ENCODE measurements at places on chromosomes 6 and 20. TPM values are rescaled to one million over a fixed set of nuclear protein-coding genes. Genes with fewer than 3 reads are reported as not detected.
A peak's percentile ranks its signal among the peaks of the same experiment; 100 is the strongest.

- DNase-seq = no peak
Measured at GRCh38 chr6:169406804-169407203, 153.2 kb upstream of the THBS2 start.

DNA sequence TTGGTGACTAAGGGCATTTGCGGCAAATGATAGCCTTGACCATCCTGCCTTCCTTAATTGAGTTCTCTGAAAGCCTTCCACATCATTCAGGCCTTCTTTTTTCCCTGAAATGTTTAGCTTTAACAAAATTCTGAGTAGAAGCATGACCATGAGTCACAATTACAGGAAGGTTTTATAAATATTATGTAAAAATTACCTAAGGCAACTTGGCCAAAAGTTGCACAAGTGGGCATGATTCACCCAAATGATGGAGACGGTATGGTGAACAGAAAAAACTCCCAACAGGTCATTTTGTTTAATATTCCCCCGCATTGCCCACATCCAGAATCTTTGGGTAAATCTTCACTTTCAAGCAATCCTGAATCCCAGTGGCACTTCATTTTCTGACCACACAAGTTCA lies 37.0 kb downstream of the MC3R start:
- DNase-seq = no peak

GRCh38 chr20:11080010-11080409 lies 406.2 kb upstream of the JAG1 start:
- DNase-seq = no peak

The BPIFB4 gene
- not detected for total RNA-seq

DNA sequence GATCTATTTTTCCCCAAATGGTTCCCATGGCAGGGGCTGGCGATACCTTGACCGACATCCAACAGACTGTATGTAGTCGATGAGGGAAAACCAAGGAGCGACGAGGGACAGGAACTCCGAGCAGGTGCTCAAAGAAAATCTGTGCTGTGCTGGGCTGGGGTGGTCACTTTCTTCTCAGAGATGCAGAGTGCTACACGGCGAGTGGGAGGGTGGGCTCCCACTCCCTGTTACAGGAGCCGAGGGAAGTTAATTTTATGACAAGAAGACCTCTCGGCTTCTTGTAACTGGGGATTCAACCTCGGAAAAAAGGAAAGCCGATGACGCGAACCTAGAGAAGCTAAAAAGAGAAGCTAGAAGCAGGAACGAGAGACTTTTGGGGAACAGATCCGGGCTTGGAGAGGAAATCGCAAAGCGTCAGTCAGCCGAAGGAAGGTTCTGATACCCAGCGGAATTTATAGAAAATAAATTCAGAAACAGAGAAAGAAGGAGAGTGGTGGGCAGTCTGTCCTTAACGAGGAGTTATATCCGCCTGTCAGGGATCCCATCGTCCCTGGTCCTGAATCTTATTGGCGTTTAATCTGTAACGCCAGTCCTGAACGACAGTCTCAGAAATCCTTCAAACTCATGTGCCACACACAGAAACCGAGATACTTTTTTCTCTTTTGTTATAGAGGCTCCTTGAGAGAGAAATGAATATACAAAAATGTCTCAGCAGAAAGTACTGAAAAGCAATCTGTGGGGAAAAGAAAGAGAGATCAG lies 84.6 kb upstream of the ZNF322 start:
- DNase-seq = peak; percentile 5

The SIRPD gene
- not detected for total RNA-seq

The JPH2 gene
- not detected for total RNA-seq

Measured in K562 (cell line).